ENCODE measurements at places on chromosomes 2 and 18.

- no peak for DNase-seq
Measured at GRCh38 chr2:136332436-136333095, 214.6 kb upstream of the CXCR4 start.

- DNase-seq, result no peak
Measured at GRCh38 chr2:72757177-72757775, 68.6 kb downstream of the EXOC6B start.

GRCh38 chr2:75077909-75078308, 119.5 kb downstream of the POLE4 start:
- DNase-seq, result no peak

DNA sequence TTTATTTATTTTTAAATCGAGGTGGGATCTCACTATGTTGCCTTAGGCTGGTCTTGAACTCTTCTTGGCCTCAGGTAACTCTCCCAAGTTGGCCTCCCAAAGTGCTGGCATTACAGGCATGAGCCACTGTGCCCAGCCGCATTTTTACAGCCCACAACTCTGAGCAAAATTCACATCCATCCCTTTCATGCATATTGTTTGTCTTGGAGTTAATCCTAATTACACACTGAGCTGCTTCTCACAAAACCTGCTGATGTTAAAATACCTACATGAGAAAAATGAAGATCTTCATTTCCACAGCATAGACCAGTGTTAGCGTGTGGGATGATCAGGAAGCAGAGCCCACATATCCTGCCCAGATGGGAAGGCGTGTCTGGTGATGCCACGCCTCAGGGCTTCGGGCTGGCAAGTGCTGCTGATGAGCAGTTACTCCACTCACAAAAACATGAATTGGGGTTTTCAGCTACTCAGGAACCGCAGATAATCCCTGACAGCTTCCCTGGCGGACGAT, 14.6 kb downstream of the ITGB1BP1 start:
- peak; percentile 17 for DNase-seq

DNA sequence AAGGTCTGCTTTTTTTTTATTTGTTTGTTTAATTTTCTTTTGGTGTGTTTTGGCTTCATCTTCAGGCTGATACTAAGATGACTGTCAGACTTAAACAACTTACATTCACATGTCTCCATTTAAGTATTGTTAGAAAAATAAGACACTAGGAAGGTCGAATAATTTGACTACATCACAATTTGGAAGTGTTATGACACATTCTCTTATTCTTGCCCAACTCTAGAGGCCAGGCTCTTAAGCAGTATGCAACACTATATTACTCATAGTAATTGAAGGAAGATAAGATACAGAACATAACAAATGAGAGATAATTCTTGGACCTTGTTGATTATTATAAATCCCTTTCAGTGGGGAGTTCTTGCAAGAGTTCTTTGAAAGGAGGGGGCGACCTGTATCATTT, 295.3 kb upstream of the COL3A1 start:
- no peak for DNase-seq

- DNase-seq, result no peak
Measured at GRCh38 chr2:126761981-126762878, 106.3 kb downstream of the GYPC start.

- DNase-seq, result no peak
Measured at GRCh38 chr2:742221-742620, 65.0 kb upstream of the TMEM18 start.

DNA sequence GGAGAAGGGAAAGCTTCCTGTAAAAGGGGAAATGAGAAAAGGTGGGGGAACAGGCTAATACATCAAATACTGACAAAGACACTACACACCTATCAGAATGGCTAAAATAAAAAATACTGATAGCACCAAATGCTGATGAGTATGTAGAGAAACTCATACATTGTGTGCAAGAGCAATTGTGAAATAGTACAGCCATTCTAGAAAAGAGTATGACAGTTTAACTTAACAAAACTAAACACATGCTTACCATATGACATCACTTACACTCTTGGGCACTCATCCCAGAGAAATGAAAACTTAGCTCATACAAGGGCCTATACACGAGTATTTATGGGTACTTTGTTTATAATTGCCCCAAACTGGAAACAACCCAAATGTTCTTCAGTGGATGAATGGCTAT, 53.4 kb downstream of the ZNF638 start:
- peak; percentile 39 for DNase-seq

DNA sequence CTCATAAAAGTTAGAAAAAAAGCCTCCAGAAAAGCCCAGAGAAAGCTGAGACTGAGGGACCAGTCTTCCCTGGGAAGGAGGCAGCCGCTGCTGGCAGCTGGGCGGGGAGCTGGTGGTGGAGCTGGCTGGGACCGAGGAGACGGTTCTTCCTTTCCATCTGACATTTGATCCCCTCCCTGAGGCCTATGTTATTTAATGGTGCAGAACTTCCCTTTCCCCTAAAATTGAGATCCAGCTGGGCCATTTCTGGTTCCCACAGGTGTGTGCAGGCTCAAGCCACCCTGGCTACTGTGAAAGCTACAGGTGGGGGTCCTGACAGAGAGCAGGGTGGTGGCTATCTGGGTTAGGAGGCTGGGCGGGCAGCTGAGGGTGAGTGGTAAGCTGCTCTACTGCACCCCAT, 81.5 kb upstream of the FZD7 start:
- no peak for DNase-seq

DNA sequence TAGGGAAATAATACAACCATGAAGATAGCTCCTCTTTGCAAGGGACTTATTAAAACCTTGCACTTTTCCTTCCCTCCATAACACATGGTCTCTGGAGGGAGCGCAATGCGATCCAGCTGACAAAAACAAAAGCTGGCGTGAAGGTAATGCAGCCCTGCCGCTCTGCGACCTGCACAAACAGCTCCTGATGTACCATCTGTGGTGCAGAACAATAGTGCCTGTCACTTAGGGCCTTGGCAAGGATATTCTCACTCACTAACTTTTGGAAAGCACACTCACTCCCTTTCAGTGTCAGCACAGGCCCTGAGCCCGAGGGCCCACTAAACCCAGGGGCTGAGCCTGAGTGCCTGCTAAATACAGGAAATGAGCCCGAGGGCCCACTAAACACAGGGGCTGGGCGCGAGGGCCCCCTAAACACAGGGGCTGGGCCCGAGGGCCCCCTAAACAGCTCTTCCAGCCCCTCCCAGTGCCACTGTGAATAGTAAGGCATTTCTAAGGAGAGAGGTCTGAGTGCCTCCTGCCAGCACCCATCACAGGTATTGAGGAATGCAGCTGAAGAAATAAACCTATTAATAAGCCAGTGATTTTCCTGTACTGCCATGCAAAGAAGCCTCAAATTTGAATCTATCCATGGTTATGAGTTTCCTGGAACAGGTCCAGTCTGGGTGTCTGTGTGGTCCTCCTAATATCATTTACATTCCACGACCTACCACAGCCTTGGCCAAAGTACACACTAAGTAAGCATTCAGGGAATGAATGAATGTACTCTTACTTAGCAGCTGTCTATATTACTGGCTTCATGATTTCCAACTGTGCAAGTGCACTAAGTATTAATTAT, 9.3 kb downstream of the L3MBTL4 start:
- DNase-seq, result peak; percentile 71
